ENCODE measurements at places on chromosomes 6 and 20.

DNA sequence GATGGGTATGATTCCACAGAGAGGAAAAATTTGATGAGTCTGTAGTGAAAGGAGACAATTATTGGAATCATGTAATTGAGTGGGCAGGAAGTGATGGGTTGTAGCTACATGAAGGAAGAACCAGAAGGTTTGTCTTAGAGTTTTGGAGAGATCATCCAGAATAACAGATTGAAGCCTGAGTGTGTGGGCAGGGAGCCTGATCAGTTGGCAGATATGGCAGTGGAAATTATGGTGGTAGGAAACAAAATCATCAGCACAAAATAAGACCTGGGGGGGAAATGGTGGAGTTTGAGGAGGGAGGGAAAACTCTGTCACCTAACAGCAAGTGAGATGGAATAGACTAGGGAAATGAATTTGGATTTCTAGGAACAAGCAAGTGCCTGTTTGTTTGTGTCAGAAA lies 606.6 kb upstream of the MAP3K7 start:
- DNase-seq, result no peak

- peak; percentile 24 for DNase-seq
Observed at GRCh38 chr20:51800060-51800871, 2.1 kb downstream of the SALL4 start.

GRCh38 chr20:36270744-36271638 lies 34.7 kb downstream of the AAR2 start:
- DNase-seq, result no peak

- no peak for DNase-seq
Observed at GRCh38 chr6:18533793-18534192, 146.6 kb downstream of the RNF144B start.

GRCh38 chr20:20547876-20548266 lies 164.6 kb downstream of the RALGAPA2 start:
- DNase-seq, result no peak

GRCh38 chr20:13681248-13682125 lies 42.8 kb upstream of the TASP1 start:
- DNase-seq, result no peak

DNA sequence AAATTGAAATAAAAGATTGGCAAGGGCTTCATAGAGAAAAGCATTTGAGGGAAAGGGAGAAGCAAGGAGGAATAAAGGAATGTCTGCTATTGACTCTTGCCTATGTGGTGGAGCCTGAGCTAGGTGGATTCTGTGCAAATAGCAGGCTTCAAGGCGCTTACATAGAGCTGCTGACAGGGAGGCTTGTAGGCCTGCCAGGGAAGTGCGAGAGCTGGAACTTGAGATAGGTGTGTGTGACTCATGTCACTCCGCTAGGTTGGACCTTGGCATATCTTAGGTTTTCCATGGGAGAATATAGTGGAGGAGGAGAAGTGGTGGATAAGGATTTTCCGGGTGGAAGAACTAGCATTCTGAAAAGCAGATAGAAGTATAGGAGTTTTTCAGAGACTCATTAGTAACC lies 14.0 kb downstream of the SNRNP48 start:
- no peak for DNase-seq

DNA sequence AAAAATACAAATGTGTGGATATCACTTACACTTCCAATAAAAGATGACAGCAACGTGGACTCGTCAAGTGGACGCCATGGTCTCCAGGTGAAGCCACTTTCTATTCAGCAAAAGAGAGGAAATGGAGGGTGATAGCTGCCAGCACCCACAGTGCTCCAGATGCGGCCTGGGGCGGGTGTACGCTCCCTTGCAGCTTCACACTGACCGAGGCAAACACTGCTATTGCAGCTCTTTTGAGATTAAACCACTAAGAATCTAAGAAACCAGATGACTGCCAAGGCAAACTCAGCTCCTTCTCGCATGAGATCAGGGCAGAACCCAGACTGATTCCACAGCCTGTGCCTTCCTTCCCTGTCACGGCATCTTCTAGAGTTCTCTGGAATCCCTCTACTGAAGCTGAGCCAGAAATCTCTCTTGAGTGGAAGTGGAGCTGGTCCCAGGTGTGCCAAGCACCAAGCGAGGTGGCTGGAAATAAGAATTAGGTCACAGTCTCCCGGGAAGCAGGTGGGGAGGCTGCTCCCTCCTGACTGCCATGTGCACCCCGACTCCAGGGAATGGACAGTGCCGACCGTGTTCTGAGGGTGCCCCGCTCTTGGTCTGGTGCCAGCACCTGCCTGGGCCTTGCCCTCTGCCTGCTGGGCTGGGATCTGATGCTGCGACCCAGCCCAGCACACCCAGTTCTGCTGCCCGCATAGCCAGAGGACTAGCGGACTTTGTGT lies 90.1 kb upstream of the AFDN start:
- no peak for DNase-seq

DNA sequence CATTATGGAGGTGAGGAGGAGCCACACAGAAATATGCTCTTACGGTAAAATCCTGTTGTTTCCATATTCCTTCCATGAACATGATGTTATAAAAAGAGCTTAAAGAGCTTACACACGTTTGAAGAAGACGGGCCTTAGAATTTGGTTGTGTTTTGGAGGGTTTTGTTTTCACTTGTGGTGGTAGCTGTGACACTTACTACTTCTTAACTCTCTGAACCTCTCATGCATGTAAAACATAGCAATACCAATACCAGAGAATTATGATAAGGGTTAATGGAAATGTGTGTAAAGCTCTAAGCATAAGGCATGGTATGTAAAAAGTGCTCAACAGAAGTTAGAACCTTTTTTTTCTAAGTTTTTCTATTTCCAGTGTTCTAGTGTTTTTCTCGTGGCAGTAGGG lies 256.1 kb upstream of the KCNQ5 start:
- DNase-seq, result no peak

DNA sequence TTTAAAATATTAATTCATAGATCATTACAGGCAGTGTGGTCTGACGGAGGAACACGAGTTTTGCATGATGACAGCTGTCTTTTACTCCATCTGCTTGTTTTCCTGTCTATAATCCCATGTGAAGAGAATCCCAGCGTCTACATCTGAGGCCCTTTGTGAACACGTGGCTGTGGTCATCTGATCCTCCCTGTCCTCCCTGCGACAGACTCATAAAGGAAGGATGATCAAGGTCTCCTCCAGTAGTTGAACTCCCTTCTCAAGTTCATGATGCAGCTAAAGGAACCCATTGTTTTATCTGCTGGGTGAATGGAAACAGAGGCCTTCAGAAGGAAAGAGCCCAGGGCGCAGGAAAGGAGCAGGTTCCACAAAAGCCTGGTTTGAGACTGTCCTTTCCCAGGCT lies 435.8 kb upstream of the JARID2 start:
- DNase-seq, result no peak

GRCh38 chr20:32636283-32636682 lies 37.5 kb downstream of the C20orf203 start:
- no peak for DNase-seq

- DNase-seq, result no peak
Observed at GRCh38 chr6:125258651-125259353, 43.0 kb downstream of the HDDC2 start.

DNA sequence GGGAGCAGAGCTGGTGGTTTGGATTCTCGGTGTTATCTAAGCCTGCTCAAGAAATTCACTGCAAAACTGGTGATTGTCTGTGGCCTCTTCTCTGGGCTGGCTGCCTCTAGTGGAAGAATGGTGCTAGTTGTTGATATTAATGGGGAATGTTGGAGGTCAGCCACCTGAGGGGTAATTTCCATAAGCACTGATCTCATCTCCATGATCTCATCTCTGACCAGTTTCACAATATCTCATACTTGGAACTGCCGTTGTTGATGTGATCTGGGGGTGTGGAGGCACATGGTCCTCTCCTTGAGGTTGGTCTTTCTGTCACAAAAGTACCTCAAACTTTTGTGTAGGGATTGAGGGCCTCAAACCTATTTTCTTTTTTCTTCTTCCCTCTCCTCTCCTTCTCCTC lies 102.6 kb downstream of the CD109 start:
- no peak for DNase-seq

DNA sequence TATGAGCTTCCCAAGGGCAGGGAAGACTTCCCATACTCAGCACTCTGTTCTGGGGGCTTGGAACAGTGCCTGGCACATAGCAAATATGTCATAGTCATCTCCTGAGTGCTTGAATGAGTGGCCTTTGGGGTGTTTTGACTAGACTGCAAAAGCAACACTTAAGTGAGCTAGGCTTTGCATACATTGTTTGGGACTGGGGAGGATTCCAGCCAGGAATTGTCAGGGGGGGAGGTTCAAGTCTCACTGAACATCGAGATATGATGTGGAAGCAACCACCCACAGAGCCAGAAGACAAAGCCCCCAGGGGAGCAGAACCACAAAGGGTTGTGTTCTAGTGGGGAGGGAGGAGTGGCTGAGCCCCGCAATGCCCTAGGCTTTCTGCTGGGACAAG lies 98.4 kb downstream of the SYCP2 start:
- DNase-seq, result no peak

GRCh38 chr6:132133736-132134445 lies 182.7 kb upstream of the CCN2 start:
- no peak for DNase-seq

DNA sequence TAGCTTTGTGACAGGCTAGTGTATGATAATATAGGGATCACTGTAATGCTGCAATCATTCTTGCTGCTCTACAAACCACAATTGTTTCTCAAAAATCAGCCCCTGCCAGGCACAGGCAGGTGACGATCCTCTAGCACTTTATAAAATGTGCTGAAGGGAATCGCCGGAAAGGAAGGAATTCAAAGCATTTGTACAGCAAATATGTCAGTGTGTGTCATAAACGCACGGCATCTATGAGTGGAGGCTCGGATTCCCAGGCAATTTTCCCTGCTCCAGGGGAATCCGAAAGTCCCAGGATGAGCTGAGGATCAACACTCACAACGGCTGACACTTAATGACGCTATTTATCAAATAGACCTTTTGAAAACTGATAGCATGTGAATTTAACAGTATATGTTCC lies 1.4 kb downstream of the PHACTR1 start:
- DNase-seq, result no peak

GRCh38 chr6:36387440-36388303 lies at the start of gene ETV7:
Gene ETV7 (minus strand): TSS chr6:36387669. CDS start chr6:36387541, 128 bp downstream.
- DNase-seq, result peak; percentile 66

DNA sequence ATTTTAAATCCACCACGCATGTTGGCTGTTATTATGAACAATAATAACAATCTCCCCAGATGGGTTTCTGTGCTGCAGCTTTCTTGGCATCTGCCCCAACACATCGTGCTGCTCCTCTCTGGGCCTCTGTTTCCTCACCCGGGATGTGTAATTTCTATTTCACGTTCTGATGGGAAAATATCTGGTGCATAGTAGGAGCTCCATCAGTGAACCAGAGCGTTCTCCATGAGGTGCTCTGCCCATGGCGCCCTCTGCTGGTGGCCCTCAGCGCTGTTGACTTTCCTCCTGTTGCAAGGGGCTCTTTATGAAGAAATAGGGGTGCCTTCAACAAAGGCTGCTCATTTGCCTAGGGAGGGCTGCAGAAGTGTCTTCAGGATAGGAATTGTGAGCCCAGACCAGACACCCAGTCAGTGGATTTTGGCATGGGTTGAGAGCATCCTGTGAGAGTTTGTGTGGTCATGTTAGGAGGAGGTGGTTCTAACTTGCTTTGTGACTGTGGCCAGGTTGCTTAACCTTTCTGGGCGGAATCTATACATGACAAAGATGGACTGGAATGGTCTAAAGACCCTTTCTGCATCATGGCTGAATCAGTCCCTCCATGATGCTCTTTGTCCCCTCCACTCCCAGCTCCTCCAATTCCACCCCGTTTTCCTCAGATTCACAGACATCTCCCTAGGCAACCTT lies 8.1 kb downstream of the SCRT2 start:
- peak; percentile 41 for DNase-seq

DNA sequence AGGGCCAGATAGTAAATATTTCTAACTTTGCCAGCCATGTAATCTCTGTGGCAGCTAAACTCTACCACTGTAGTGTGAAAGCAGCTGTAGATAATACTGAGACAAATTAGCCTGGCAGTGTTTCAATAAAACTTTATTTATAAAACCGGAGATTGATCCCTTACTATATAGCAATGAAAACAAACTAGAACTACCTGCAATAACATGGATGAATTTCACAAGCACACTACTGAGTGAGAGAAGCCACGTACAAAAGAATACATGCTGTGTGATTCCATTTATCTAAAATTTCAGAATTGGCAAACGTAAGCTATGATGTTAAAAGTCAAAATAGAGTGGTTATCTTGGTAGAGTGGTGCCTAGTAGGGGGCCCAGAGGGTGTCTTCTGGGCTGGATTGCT lies 198.7 kb upstream of the SGK1 start:
- DNase-seq, result no peak

DNA sequence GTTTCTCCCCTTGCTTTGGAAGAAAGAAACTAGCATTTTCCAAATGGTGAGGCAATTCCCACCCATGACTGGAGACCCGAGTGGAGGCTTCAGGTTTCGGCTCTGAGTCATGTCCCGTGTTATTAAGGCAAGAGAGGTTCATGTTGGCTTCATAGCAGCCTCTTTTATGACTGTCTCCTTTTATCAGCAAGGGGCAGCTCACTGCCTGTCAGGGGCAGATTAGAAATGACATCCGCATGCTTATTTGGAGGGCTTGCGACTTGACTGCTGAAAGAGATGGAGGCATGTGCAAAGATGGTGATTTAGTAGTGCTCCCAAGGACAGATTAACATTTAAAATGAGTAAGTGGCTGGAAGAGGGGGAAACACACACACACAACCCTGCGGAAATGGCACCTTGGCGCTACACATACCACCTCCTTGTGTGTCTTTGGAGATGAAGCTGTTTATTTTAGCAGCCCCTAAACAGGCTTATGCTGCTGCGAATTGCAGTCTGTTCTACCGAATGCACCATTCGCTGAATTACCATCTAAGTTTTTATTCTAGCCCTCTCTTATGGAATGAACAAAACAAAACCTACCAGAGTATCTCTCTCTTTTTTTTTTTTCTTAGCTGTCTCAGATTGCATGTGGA lies 52.1 kb upstream of the VSTM2L start:
- no peak for DNase-seq

GRCh38 chr20:24694727-24695528 lies 225.5 kb downstream of the SYNDIG1 start:
- no peak for DNase-seq

GRCh38 chr6:14974792-14975470 lies 270.9 kb upstream of the JARID2 start:
- no peak for DNase-seq

DNA sequence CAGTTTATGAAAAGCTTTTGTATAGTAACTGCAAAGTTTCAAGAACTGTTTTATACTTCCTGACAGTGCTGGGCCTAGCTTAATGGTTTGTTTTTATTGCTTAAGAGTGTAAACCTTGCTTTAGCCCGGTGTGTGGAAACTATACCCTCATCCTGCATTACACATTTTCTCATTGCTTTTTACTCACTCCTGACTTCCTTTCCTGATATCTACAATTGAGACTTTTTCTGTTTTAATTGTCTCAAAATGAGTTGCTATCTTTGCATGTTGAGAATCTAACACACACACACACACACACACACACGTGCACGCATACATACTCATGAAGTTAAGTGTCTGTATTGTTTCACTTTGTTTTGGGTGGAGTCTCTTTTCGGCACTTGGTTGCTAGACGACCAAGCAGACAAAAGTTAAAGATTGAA lies 16.7 kb downstream of the BMP2 start:
- DNase-seq, result no peak
